Amniotic stem cell (primary cell): ENCODE measurements at places on chromosomes 5 and 9.

DNA sequence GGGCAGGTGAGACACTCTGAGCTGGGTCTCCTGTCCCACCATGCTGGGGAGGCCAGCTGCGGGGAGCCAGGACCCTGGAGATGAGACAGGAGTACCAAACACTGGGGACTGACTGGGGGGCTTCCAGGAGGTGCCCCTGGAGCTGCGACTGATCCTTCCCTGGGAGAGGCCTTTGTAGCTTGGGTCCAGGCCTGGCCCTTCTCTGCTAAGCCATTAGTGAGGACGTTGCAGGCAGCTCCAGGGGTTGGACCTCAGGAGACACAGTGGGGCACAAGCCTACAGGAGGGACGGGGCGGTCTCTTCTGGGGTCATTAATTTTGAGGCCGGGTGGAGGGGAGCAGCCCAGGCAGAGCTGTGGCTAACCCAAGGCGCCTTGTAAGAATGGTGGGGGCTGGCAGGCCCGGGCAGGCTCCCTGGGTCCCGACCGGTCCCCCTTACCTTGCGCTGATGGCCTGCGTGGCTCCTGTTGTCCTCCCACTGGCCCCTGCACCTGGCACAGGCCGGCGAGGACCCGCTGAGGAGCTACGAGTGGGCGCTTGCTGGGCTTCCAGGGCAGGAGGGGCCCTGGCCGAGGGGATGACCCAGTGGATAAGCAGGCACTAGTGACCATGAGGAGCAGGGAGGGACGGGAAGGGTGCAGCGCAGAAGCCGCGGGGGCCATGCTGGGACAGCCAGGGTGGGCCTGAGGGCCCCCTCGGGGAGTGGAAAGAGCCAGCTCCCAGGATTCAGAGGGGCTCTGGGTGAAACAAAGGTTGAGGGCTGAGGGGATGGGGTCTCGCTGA lies 5.1 kb downstream of the MRPS2 start:
- DNase-seq, result no peak

DNA sequence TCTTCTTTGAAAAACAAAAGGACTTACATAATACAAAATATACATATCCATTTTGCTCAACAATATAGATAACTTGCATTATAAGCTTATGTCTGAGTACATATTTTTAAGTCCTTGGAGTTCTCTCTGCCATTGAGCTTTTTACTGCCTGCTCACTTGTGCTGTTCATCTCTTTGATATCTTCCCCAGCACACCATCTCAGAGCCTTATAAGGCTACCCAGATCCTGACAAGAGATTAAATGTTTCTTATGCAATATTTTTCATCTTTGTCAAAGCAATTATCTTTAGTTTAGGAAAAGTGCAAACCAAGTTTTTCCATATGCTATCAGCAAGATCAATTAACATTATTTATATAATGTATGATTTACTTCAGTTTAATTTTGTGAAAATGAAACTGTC lies 60.7 kb upstream of the ITGA1 start:
- no peak for DNase-seq

- DNase-seq, result peak; percentile 50
Observed at GRCh38 chr9:83935276-83935935, 14.2 kb upstream of the KIF27 start.

- no peak for DNase-seq
Observed at GRCh38 chr5:56164376-56164775, 68.8 kb downstream of the ANKRD55 start.

- no peak for DNase-seq
Observed at GRCh38 chr5:154590093-154590724, 112.2 kb upstream of the HAND1 start.

DNA sequence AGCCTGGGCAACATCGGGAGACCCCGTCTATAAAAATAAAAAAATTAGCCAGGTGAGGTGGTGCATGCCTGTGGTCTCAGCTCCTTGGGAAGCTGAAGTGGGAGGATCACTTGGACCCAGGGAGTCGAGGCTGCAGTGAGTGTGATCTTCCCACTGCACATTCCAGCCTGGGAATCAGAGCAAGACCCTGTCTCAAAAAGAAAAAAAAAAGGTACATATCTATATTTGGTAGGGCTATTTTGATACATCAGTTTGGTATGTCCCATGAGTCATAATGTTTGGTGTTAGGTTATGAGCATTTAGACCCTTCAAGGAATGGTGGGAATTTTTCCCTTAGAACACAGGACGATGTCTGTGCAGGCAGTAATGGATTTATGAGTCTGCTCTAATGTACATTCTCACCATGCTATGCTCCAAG lies 55.3 kb upstream of the POU4F3 start:
- peak; percentile 60 for DNase-seq

- no peak for DNase-seq
Observed at GRCh38 chr9:32705059-32705458, 69.6 kb upstream of the TAF1L start.

- DNase-seq, result no peak
Observed at GRCh38 chr9:99024959-99025358, 80.0 kb upstream of the TGFBR1 start.

DNA sequence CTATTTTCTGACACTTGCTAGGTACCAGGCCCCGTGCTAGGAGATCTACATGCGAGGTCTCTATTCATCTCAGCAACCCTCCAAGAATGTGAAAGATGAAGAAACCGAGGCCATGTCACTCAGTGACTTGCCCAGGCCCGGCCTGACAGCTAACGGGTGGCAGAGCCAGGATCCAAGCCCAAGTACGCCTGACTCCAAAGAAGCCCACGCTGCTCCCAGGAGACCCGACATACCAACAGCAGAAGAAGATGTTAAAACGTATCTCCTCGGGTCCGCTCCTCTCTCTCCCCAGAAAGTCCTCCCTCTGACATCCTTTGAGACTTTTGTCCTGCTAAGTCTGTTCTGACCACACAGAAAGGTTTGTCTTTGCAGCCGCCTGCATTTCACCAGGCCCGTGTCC lies 65.2 kb downstream of the CRB2 start:
- no peak for DNase-seq

DNA sequence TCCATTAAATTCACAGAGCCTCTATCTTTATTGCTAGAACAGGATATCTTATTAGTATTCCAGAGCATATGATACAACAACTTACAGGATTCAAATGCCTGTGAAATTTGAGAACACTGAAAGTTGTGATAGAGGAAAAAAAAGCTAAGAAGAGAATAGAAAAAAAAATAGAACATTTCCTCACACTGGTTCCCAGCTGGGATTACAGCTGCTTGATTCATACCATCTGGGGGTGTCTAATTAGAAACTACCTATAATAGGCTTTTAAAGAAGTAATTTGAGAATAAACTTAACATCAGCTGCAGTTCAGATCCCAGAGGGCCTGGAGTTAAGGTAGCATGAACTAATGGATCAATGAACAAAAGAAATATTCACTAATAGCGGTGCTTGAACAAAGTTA lies 922.0 kb downstream of the CDH12 start:
- no peak for DNase-seq

- DNase-seq, result no peak
Observed at GRCh38 chr9:19934301-19934871, 145.5 kb upstream of the SLC24A2 start.

GRCh38 chr5:173028811-173029327 lies 27.3 kb upstream of the CREBRF start:
- no peak for DNase-seq

DNA sequence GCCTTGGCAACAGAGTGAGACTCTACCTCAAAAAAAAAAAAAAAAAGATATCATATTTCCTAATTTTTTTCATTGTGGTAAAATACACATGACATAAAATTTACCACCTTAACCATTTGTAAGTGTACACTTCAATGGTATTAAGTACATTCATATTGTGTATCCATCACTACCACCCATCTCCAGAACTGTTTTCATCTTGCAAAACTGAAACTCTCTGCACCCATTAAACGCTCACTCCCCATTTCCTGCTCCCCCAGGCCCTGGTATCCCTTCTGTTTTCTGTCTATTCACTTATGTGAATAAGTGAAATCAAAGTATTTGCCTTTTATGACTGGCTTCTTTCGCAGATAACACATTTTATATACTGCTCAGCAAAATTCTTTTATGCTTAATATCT lies 12.8 kb downstream of the LRRC8A start:
- no peak for DNase-seq

DNA sequence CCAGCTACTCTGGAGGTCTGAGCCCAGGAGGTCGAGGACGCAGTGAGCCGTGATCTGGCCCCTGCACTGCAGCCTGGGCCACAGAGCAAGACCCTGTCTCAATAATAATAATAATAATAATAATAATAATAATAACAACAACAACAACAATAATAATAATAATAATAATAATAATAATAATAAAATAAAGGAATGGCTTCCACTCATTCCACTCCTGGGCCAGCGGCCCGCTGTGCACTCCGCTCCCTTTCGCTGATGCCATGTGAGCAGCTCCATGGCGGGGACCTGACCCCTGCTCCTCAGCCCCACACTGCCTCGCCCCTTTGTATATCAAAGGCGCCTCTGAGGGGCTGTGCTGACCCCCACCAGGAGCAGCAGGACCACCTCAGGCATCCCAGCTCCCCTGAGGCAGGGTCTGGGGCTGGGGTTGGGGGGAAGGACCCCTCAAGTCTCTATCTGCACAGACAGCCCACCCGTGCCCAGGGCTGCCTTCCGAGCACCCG lies 20.0 kb downstream of the GBGT1 start:
- no peak for DNase-seq

DNA sequence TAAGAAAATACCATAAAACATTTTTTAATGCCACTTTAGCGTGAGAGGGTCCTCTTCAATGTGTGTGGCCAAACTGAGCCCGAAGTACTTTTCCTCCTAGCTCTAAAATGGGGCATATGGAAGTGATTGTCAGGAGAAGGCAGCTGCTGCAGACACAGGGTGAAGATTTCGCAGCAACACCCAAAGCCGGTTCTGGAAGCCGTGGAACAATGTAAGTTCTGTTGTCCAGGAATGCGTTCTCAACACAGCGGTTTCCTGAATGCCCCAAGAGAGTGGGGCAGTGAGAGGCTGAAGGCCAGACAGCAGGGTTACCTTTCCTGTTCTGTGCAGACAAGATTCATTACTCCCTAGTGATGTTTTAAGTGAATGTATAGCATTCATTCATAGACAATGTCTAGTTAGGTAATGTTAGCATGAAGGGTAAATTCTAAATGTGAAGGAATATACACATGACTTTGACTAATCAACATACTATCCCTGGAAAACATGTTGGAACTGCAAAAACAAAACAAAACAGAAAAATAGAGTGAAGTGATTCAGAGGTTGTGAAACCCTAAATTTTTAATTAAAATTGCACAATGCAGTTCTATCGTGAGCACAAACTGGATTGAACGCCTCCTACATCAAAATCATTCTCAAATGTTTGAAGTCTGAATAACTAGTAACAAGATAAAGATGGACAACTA lies 197.0 kb upstream of the SEMA6A start:
- no peak for DNase-seq
